ENCODE measurements at places on chromosomes 16 and 17. TPM values are rescaled to one million over a fixed set of nuclear protein-coding genes. Genes with fewer than 3 reads are reported as not detected.

DNA sequence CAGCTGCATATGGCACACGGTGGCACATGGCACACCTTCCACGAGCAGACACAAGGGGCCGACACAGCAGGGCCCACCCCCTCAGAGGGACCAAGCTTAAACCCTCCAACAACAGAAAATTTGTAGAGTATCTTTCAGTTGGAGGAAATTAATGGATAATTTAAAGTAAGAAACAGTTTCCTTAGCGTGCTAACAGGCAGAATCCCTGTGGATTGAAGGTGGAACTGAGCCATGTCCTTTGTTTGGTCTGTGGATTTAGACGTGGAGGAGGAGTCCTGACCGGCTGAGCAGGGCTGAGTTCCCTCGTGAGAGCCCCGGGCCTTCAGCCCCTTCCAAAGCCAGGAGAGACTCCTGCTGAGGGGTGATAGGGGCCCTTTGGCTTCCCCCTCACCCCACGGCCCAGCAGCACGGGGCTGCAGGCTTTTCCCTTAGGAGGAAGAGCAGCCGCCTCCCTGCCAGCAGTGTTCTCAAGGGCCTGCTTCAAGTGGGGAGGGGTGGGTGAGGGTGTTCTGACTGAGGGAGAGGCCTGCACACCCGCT, 1.4 kb upstream of the CYB561 start:
- no peak for DNase-seq

GRCh38 chr17:73455050-73455687, 143.4 kb upstream of the CDC42EP4 start:
- no peak for DNase-seq

- DNase-seq, result no peak
Observed at GRCh38 chr17:51164911-51165679, 1.1 kb upstream of the NME2 start.

KRT12 gene
- total RNA-seq, result not detected

C16orf95 gene
- 4.5 TPM for total RNA-seq

Data from mesothelial cell of epicardium (in vitro differentiated cells).